Activated CD8-positive, alpha-beta memory T cell treated with anti-CD3 and anti-CD28 coated beads for 4 hours (primary cell): ENCODE measurements at places on chromosomes 16 and 17.

DNA sequence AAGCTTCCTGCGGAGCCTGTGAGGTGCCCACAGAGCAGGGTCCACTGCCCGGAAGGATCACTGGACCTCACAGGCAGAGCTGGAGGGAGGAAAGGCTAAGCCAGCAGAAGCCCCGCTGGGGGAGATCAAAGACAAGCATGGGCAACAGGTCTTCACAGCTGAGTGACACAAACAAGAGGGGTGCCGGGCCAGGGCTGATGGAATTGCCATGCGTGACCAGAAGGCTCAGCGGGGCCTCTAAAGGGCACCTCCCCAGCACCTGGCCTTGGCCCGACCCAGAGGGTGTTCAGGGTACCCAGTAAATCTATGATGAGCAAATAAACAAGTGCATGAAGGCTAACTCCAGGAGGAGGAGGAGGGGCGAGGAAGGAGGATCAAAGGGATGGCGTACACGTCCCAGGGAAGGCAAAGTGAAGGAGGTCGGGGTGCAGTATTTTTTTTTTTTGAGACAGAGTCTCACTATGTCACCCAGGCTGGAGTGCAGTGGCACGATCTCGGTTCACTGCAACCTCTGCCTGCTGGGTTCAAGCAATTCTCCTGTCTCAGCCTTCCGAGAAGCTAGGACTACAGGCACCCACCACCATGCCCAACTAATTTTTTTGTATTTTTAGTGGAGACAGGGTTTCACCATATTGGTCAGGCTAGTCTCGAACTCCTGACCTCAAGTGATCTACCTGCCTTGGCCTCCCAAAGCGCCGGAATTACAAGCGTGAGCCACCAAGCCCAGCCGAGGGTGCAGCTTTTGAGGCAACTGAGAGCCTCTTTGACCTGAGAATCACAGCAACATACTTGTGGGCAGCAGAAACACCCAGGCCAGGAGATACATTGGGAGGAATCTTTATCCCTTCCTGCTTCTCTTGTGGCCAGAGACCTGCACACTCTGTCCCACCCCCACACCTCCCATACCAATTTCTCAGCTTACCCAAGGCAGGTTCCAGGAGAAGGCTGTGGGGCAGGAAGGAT is 16.1 kb upstream of the EXOC7 start:
- no peak for DNase-seq

GRCh38 chr17:3799181-3799945 is 1.6 kb downstream of the ITGAE start:
- DNase-seq: no peak

GRCh38 chr17:60554377-60554788 is 28.3 kb upstream of the APPBP2 start:
- DNase-seq: no peak

DNA sequence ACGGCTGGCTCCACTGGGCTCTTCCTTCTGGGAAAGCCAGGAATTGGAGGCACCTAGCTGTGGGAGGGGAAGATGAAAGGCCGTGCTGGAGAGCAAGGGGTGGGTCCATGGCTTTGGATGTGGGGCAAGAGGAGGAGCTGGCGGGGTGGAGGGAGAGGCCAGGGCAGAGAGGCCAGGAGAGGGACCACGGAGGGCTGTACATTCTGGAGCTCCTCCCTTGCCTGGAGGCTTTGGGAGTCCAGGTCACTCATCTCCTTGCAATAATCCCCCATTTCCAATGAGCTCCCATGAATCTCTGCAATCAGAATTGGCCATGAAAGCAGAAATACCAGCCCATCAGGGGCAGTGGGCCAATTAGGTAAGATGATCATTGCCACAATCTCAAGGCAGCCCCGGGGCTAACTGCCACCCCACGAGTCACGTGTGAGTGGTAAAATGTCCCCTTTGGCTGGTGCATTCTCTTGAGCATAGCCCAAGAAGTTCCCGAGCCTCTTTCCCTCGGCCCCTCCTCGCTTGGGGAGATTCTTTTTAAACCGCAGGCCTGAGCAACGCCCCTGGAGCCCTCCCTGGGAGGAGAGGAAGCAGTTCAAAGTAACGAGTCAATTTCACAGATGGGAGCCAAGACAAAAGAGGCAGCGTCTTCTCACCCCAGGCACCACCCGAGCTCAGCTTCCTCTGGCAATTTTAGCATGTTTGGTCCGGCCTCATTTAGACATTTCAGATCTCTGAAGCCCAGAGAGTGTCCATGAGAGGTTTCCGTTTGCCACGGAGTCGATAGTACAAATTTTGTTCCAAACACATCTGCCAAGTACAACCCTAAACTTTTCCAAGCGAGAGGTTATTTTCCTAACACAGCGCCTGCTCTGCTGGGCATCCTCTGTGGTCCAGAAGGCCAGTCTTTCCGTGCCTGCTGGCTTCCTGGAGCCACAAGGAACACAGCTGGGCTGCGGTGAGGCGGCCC is 13.4 kb downstream of the RTN4RL1 start:
- no peak for DNase-seq

DNA sequence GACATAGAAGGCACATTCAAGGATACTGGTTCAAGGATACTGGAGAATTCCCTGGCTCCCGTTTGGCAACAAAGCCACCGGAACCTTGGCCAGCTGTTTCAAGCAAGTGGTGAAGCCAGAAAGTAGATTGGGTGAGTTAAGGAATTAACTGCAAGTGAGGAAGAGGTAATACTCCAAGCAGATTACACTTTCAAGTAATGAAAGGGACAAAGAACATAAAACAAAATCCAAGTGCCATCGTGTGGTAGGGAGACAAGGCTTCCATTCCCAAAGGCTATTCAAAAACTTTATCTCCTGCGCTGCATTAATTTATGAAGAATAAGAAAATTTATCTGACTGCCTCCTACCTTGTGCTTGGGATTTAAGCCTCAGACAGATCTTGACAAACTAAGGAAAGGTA is 27.8 kb downstream of the XPO6 start:
- DNase-seq: no peak

DNA sequence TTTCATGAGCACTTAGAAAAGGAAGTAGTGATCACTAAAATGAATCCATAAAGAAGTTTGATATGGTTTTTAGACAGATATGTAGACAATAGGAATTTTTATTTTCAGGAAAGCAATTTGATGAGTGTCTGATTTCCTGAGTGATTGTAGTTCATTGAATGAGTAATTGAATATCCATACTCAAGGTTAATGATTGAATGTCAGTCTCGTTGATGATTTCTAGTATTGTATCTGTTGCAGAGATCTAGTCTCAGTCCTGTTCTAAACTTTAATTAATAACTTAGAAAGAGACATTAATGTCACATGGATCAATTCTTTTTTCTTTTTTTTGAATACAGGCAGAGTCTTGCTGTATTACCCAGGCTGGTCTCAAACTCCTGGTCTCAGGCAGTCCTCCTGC is 78.3 kb downstream of the NLK start:
- no peak for DNase-seq

DNA sequence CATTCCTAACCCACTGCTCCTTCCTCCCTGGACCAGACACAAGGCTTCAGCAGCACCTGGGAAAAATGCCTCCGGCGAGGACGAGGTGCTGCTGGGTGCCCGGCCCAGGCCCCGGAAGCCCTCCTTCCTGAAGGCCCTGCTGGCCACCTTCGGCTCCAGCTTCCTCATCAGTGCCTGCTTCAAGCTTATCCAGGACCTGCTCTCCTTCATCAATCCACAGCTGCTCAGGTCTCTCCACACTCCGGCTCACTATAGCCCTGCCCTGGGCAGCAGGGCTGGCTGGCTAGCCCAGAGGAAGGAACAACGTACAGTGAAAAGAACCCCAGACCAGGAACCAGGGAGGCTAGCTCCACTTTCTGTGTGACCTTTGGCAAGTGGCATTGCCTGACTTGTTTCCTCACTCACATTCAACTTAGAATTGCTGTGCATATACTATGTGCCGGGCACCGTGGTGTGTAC is 26.2 kb downstream of the ABCC3 start:
- no peak for DNase-seq
